ENCODE measurements at places on chromosomes 16 and 17.
A peak's percentile ranks its signal among the peaks of the same experiment; 100 is the strongest.

DNA sequence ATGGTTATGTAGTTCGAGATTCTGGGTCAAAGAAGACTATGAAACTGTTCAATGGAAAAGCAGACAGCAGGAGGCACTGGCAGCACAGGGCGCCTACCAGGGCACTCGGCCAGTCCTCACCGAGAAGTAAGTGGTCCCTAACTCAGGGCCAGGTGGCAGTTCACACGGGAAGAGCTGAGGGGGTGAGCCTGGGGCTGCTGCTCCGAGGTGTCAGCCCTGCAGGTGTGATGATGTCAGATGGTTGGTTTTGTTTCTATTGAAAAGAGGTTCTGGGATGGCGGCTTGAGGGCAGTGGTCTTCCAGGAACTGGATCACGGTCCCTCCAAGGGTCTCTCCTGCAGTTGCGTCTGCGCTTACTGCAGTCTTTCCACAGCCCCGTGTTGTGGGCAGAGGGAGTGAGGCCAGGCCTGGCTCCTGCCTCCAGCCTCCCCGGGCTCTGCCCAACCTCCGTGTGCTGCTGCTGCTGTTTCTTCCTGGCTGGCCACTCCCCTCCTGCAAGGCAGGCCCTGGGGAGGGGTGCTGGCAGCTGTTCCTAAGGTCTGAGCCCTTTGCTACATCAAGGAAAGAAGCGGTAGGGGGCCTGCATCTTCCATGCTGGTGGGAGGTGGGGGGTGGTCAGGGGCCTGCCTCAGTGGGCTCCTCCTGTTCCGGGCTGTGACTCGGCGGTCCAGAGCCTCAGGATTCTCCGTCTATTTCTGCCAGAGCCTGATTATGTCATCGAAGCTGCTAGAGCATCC lies 22.6 kb downstream of the RNF213 start:
- DNase-seq = peak; percentile 67

GRCh38 chr17:67245694-67246402 lies 852 bp upstream of the HELZ start:
- DNase-seq = peak; percentile 49

DNA sequence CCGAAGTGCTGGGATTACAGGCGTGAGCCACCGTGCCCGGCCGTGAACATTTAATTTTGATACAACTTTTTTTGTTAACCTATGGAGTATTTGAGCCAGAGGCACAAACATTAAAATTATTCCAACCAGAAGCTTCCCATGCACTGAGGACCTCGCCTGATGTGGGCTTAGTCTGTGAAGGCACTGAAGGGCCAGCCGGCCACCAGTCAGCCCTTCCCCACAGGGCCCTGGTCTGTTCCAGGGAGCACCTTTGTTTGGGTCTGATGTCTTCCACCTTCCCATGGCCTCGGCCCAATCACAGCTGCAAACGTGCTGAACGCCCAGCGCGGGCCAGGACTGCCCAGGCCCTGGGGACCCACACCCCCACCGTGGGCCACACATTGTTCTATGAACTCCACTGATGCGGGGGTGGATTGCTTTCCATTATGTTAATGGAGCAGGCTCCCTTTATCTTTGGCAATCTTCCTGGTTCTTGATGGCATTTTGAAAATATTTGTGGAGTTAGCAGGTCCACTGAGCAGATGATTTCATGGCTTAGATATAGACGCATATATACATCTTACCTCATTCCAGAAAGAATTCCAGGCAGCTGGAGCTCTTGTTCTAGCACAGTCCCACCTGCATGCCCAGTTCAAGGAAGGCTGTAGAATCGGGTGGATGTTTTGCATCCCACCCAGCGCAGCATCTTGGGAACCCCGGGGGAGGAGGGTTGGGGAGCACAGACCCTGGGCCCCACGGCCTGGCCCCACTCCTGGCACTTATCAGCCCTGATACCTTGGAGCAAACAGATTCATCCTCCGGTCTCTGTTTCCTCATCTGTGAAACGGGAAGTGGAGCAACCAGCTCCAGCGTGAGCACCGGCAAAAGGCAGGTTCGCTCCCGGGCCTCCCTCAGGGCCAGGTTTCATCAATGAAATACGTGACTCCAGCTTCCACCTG lies 14.5 kb downstream of the SPIRE2 start:
- DNase-seq = no peak

DNA sequence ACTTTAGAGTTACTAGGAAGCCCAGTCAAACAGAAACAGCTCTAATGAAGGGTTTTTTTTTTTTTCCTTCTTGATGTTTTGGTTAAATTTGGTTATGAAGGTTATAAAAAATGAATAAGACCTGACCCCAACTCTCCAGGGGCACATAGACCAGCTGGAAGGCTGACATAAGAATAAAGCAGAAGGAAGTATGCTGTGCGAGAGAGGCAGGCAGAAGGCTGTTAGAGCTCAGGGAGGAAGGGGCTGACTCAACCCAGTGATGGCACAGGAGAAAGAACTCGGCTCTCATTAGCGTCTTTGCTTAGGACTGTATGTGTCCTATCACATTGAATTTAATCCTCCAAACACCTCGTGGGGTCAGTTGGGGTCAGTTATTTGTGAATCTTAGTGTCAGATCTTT lies 474.6 kb downstream of the PMP22 start:
- DNase-seq = peak; percentile 36

DNA sequence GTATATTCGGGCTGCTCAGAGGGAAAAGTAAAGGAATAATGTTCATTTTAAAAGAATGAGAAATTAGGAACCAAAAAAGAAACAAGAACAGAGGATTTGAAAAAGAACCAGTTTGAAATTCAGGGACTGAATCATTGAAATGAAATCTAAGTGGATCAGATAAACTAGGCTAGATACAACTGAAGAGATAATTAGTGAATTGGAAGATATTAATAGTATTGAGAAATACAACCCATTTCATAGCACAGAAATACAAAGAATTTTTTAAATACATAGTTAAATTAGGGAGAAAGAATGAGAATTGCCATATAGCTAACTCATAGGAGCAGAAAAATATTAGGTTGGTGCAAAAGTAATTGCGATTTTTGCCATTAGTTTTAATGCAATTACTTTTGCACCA lies 117.3 kb upstream of the NOL11 start:
- DNase-seq = no peak

- DNase-seq = peak; percentile 37
Measured at GRCh38 chr17:21463779-21464407, 87.7 kb downstream of the KCNJ12 start.

DNA sequence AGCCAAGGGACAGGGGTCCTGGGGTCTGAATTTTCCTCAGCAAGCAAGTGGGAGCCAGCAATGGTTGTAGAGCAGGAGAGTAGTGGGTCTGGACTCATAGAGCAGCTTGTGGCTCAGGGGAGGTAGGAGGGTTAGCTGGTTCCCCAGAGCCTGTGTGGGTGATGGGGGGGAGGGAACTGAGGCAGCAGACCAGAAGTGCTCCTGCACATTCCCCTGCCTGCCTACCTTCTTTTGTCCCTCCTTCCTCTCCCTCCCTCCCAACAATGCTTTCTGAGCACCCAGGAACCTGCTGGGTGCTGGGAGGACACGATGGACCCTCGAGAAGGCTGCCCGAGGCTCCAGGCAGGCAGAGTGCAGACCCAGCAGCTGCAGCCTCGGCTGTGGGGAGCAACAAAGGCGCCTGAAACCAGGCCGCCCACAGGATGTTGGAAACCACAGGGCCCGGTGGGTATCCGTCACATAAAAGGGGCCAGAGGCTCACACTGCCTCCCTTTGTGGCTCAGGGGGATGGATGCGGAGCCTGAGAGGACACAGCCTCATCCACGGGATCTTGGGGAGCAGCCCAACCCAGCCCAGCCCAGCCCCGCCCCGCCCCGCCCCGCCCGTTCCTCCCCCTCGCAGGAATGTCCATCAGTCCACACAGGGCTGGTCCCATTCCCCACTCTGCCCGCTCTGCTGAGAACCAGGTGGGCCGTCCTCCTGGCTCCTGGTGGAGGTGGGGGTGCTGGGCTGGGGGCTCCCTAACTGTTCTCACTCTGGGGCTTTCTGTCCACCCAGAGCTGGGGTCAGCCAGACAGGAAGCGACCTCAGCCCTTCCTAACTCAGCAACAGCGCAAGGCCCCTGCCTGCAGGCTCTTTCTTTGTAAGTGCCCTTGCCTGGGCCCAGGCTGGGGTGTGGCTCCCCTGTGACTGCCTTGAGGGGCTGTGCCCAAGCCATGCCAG lies 1.7 kb upstream of the NLRC3 start:
- DNase-seq = no peak

DNA sequence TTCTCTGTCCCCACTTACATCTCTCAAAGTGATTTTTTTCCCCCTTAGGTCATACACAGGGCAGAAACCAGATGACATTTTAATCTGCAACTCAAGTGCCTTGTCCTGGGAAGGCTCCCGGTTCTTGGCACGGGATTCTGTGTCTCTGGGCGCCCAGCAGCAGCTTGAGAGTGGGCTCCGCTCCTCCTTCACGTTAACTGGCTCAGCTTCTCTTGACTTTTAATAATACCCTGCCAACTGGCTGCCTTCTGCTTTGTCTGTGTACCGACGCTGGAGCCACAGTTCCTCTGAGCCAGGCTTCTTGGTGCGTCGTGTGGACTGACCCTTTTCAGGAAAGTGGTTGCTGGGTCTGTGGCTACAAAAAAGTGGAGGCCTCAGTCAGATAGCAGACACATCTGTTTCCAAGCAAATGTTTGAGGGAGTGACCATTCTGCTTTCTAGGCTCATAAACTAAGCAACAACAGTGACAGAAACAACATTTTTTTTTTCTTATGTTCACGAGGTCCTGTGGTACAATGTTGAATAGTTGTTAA lies 64.9 kb downstream of the IRF8 start:
- no peak for DNase-seq

- no peak for DNase-seq
Measured at GRCh38 chr17:33228548-33228947, 64.5 kb downstream of the ASIC2 start.

GRCh38 chr17:56018211-56018610 lies 135.1 kb upstream of the ANKFN1 start:
- no peak for DNase-seq

DNA sequence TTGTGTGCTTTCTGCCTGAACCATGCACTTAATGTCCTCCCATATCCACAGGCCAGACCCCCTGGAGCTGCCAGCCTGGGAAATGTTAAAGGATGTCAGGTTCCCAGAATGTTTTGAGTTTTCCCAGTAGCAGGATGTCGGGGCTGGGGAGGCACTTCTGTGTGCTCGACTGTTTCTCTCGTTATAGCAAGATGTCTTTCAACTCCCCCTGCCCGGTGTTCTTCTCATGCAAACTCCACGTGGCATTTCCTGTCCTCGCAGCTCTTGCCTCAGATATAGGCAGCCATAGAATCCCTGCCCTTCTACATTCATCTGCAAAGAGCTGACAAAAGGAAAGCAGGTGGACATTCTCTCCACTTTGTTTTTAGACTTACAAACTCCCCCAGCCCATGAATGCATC lies 457.2 kb upstream of the CDH11 start:
- DNase-seq = no peak

- DNase-seq = no peak
Measured at GRCh38 chr16:82878466-82878865, 251.7 kb downstream of the CDH13 start.

GRCh38 chr16:68128577-68129305 lies 43.6 kb downstream of the NFATC3 start:
- no peak for DNase-seq

- DNase-seq = peak; percentile 42
Measured at GRCh38 chr16:10514369-10515055, 65.9 kb downstream of the EMP2 start.

DNA sequence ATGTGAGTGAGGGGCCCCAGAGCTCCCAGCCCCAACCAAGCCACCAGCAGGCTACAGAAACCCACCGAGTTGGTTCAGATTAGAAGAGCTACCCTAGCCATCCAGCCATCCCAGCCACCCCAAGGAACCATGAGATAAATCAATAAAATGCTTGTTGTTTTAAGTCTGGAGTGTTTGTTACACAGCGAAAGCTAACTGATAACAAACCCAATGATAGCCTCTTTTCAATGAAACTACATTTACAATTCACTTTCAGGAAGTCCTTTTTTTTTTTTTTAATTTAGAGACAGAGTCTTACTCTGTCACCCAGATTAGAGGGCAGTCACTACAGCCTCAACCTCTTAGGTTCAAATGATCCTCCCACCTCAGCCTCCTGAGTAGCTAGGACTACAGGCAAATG lies 215.0 kb upstream of the ZFHX3 start:
- no peak for DNase-seq

GRCh38 chr16:3946604-3947180 lies 66.2 kb upstream of the CREBBP start:
- DNase-seq = no peak

DNA sequence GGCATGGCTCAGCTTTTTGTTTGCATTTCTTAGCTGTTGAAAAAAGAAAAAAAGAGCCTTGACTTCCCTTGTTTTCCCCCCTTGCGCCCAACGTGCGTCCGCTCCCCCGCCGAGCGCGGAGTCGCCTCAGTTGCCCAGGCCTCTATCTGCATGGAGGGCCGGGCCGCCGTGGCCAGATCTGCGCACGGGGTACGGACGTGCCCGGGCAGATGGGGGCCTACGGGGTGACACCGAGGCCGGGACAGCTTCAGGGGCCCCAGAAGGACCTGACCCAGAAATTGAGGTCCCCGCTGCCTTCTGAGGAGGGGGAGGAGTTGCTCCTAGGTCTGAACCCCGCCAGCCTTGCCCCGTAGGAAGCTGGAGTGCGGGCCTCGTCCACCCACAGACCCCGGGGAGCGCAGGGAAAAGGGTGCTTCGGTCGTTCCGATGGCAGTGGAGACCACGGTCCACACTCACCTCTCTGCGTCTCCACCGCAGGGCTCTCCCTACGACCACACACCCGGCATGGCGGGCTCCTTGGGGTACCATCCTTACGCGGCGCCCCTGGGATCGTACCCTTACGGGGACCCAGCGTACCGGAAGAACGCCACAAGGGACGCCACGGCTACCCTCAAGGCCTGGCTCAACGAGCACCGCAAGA lies 1.5 kb downstream of the IRX5 start:
- no peak for DNase-seq

DNA sequence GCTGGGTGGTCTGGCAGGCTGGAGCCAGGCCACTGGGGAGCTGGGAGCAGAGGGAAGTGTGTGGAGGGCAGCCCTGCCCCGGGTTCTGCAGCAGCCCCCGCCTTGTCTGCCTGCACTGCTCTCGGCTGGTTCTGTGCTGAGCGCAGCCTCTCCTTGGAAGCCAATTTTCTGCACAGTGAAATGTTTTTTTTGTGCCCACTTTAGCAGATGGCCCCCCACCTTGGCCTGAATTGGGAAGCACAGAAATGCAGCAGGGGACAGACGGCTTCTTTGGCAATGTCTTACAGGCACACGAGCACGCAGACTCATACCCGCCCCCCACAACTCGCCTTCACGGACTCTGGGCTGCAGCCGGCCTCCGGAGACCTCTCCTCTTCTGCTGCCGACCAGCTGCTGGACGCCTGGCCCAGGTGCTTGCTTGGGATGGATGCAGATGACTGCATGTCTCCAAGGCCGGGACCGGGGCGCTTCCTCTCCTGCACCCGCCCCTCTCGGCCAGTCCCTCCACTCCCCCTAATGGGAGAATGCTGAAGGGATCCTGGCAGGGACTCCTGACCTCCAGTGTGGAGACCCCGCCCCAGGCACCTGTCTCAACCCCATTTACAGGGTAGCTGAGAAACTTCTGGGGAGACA lies 14.8 kb downstream of the NPTX1 start:
- no peak for DNase-seq

DNA sequence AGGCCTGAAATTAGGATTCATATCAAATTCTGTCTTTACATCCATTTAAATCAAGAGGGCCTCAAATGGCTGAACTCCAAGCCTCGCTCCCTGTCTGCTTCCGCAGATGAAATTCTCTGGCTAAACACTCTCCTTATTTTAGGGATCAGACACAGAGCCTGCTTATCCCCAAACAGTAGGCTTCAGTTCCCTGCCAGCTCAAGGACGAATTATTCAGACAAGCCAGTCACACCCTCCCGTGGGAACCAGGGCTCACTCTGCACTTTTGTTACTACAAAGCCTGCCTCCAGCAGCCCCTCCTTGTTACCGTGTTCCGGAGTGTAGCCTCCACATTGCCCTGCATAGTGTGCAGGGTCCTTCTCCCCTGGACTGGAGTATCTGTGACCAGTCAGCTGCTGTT lies 46.6 kb upstream of the LCMT1 start:
- peak; percentile 65 for DNase-seq
